Stimulated activated CD8-positive, alpha-beta memory T cell treated with anti-CD3 and anti-CD28 coated beads, Interleukin-7, amount 100 ng/mL, for 48 hours (primary cell): ENCODE measurements at places on chromosomes 2 and 18.
A peak's percentile ranks its signal among the peaks of the same experiment; 100 is the strongest.

GRCh38 chr18:3502650-3503049 is 52.7 kb downstream of the TGIF1 start:
- DNase-seq: no peak

DNA sequence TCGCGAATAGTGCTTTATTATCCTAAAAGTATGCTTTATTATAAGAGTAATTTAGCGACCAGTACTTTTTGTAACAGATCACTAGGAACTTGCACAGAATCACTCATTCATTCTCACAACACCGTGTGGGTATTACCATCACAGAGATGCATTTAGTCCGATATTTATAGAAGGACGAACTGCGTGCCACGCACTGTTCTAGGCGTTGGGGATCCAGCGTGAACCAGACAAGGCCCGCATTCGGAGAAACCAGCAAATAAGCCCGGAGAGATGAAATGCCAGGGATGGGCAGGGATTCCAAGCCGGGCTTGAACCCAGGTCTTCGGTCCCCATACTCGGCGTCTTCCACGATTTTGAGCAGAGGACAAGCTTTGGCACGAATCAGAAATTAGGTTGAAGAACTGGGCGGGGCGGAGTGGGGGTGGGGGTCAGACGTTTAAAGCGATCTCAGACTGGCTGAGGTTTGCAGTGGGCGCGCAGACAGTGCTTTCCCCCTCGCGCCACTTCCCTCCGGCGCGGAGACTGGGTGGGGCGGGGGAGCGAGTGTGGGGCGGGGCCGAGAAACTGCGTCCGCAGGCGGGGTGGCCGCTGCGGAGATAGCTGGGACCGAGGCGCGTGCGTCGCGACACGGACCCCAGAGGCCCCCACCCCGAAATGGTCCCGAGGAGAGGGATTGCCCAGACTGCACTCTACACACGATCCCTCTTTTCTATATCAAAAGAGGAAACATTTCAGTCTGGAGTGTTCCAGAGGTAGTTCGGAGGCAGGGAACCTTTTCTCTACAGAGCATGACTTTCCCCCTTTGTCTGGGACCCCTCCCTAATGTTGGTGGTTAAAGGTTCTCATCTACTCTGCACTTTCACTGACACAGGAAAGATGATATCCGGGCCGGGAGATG is 1.1 kb upstream of the CXCR4 start:
- peak; percentile 71 for DNase-seq

DNA sequence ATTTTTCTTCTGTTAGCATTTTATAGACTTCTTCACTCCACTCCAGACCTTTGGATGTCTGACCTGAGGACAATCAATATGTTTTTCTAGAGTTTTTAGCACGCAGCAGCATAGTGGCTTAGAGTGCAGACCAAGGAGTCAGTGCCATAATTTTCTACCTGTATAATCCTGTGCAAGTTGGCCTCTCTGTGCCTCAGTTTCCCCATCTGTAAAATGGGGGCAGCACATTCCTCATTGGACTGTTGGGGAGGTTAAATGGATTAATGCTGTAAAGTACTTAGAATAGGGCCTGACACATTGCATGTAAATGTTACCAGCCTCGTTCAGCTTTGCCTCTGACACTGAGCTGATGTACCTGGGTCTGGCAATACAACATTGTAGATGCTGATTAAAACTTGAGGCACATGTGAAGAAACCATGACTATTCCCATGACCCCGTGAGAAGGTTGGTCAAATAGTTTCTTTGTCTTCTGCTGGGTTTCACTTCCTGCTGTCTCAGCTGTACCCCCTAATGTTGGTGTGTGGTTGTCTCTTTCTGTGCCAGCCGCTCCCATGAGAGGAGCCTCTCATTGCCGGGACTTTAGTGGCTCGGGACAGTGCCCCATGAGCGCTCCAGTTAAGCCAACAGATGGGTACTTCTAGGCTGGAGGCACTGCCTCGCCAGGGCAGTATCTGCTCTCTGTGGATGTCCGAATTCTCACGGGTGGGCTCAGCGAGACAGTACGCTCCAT is 125.3 kb downstream of the SH3RF3 start:
- DNase-seq: no peak

- no peak for DNase-seq
These were observed 5.7 kb downstream of the C18orf32 start for GRCh38 chr18:49481317-49481716.

GRCh38 chr2:106296182-106296815 is 102.2 kb upstream of the UXS1 start:
- DNase-seq: no peak

DNA sequence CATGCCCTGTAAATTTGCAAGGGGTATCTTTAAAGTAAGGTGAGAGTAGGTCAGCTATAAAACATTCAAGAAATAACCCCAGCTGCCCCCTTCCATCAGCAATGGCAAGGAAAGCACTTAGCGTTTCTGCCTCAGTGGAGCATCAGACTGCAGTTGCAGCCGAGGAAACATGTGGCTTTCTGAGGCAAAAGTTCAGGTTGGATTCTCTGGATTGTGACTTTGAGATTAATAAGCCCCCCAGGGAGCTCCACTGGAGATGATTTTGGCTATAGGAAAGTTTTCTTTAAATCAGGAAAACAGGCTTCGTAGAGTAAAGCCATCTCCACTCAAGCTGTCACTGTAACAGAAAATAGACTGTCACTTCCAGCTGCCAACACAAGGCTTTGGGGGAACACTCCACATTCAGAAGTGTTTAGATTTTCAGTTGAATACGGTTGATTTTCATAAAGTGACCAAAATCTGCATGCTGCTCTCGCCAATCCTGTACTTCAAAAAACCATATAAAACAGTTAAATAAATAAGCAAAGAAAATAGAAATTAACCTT is 15.3 kb upstream of the RIT2 start:
- DNase-seq: no peak

DNA sequence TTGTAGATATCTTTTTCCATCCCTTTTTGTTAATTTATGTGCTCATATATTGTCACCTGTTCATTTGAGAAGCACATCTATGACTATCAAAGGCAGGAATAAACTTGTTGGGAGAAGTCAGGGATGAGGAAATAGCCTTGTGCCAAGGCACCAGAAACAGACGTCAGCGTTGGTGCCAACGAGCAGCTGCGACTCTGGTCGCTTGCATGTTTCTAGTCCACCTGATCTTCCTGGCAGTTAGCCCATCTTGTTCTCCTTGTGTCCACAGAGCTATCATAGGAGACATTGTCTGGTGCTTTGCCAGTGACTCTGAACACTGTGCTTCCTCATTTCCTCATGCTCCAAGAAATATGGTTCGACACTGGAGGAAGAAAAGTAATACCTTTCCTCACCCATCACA is 374.4 kb downstream of the PTPRM start:
- DNase-seq: no peak

- DNase-seq: no peak
These were observed 30.7 kb downstream of the GEMIN6 start for GRCh38 chr2:38808677-38809076.

DNA sequence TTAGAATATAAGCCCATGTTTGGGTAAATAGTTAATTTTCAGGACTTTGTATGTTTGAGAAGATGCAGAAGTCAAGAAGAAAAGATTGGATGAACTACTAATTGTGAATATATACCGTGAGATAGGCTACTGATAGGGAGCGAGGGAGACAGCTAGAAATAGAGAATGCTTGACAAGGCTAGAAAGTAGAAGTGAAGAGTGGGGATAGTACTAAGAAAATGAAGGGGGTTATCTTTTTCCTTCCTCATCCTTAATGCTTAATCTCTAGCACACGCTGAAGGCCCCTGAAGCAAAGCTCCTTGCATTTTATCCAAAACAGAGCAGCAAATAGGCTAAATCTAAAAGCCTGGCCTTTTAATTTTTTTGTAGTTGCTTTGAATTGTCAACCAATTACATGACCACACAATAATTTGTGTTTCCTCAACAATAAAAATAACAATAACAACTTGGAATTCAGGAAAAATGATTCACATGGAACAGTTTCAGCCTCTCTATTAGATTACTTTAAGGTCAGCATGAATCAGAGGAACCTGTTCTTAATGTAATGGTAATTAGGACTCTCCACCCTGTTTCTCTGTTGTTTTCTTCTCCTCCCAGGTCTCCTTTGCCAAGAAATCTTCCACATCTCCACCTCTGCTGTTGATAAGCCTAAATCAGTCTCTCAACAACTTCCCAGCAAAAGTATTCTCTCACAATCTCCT is 1071.3 kb upstream of the ZEB2 start:
- no peak for DNase-seq

DNA sequence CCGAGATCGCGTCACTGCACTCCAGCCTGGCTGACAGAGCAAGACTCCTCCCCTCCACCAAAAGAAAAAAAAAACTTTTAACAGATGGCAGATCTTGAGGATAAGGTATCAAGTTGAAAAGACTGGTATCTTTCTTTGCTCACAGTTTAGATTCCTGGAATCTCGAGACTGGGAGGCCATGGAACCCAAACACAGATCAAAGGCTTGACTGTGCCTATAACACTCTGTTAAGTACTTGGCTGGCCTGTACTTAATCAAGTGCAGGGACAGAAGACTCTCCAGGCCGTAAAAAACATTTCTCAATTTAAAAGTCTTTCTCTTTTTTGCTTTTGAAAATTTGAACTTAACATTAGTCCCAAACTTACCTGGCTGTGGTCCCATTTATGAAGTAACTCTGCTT is 107.1 kb upstream of the ZNF516 start:
- no peak for DNase-seq

- DNase-seq: no peak
These were observed 134.5 kb downstream of the NEDD4L start for GRCh38 chr18:58178511-58178910.

GRCh38 chr18:62963507-62963906 is 248.2 kb downstream of the PHLPP1 start:
- DNase-seq: no peak

GRCh38 chr2:36965206-36965605 is 1.1 kb downstream of the STRN start:
- DNase-seq: no peak

DNA sequence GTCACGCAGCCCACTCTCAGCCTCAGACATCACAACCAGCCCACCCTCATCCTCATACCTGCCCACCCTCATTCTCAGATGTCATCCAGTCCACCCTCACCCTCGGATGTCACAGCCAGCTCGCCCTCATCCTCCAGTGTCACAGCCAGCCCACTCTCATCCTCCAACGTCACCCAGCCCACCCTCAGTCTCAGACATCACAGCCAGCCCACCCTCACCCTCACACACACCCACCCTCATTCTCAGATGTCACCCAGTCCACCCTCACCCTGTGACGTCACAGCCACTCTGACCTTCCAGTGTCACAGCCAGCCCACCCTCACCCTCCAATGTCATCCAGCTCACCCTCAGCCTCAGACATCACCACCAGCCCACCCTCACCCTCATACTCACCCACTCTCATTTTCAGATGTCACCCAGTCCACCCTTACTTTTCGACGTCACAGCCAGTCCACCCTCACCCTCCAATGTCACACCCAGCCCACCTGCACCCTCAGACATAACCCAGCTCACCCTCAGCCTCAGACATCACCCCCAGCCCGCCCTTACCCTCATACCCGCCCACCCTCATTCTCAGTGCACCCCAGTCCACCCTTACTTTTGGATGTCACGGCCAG is 100.3 kb downstream of the LOXHD1 start:
- no peak for DNase-seq
